ENCODE measurements at places on chromosomes 3 and 15. TPM values are rescaled to one million over a fixed set of nuclear protein-coding genes. Genes with fewer than 3 reads are reported as not detected.
A peak's percentile ranks its signal among the peaks of the same experiment; 100 is the strongest.

GRCh38 chr15:84685304-84685703, 27.3 kb upstream of the NMB start:
- peak; percentile 95 for ATAC-seq

Gene KIF15
- total RNA-seq = 7.3 TPM

GRCh38 chr3:24640330-24640877, 145.8 kb upstream of the THRB start:
- ATAC-seq = peak; percentile 56

Gene TIMP4
- 1.2 TPM for total RNA-seq

- ATAC-seq = peak; percentile 70
Measured at GRCh38 chr15:99466701-99467337, 99.0 kb upstream of the MEF2A start.

DNA sequence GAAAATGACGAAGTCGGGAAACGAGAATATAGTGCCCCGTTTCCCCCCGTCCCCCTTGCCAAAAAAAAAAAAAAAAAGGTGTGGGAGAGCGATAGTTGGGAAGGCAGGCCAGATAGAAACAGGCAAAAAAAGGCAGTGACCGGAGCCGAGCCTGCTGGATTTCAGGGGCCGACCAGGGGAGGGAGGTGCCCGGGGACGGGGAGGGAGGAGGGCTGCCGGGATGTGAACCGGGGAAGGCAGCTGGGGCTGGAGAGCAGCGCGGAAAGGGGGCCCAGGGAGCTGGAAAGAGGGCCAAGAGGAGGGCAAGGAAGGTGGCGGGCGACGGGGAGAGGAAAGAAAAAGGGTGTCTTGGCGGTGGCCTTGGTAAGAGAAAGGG, 837 bp downstream of the LRRN1 start:
- ATAC-seq = peak; percentile 14

- ATAC-seq = no peak
Measured at GRCh38 chr3:156888176-156888575, 62.0 kb downstream of the LEKR1 start.

DNA sequence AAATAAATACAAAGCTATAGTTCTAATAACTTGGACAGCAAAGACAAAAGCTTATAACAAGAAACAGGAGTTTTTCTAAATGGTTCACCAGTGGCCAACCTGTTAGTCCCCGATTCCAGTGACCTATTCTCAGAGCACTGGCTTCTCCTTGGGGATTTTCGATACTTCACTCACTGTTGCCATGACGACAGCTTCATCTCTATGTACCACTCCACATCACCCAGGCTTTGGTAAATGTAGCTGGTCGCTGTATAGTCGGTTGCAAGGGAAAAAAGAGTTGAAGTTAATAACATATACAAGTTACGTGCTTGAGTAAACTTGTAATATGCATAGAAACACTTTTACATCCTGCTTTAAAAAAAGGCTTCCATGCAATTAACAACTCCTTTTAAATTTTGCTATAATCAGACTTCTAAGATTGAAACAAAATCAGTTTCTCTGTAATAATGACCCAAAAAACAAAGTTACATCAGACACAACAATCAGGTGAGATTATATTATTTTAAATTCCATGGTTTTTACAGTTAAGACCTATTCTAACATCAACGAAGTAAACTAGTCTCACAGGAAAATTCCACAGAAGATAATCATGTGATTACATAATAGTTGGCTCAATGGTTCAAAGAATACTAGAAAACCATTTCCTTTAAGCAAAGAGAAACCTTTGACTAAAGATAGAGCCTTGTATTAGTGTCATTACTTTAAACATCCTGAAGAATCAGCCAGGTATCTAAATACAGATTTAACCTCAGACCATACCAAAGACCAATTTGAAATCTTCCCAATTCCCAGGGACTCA, 2.9 kb downstream of the CCNL1 start:
- no peak for ATAC-seq

DNA sequence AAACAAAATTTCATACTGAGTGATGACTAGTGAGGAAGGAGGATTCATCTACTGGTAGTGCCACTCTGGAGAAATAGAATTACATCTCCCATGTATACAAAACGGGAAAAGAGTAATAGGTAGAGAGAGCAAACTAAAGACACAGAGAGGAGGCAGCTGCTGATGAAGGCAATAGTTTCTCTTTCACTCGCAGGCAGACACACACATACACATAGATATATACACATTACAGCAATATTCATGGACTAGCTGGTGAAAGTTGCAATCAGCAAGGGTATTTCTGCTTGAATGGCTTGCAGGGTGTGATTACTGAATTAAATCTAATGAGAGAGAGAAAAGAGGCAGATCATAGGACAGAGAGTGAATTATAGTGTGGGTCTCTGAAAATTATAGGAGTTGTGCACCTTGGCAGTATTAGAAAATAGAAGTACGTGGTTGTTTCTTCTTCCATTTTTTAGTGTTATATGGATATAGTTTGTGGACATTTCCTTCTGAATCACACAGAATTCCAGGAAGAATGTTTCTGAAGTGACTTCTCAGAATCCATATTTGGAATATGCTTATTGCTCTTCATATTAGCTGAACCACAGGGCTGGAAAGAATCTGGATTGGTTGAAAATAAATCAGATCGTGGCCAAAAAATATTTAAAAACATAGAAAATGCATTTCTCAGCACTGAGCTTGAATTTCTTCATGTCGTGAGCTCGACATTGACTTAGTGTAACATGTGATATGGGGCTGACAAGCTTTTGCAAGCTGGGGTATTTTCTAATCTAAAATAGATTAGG, 991.2 kb downstream of the TUSC7 start:
- no peak for ATAC-seq

GRCh38 chr15:73633991-73634495, 854 bp upstream of the NPTN start:
- ATAC-seq = peak; percentile 11

DNA sequence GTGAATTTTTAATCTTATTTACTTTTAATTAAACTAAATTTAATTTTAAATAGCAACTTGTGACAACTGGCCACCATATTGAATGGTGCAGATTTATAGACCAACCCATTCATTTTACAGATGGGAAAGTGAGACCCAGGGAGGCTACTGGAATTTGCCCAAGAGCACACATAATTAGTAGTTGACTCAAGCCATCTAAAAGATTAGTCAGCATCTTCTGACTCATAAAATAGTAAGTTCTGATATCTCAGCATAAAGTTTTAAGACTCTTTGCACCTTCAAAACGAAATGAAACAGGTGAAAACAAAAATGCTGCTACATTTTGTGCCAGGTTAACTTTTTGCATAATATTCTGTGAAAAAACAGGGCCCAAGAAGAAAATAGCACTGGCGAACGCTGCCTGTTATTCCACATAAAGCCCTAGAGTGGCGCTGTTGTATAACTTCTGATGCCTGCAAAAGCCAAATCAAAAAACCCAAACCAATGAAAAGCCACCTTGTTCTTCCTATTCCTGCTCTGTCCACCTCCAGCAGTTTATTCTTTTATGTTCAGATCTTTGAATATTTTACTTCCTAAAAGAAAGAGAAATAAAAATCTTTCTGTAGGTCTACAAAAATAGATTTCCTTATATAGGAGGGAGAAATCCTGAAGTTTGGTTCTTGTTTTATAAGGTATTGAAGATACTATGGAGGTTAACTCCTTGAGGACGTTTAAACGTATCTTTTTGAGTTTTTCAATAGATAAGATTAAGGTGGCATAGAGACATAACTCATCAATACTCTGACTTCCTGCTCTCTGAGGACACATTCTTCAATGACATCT, 62.8 kb downstream of the OTOL1 start:
- ATAC-seq = peak; percentile 54

DNA sequence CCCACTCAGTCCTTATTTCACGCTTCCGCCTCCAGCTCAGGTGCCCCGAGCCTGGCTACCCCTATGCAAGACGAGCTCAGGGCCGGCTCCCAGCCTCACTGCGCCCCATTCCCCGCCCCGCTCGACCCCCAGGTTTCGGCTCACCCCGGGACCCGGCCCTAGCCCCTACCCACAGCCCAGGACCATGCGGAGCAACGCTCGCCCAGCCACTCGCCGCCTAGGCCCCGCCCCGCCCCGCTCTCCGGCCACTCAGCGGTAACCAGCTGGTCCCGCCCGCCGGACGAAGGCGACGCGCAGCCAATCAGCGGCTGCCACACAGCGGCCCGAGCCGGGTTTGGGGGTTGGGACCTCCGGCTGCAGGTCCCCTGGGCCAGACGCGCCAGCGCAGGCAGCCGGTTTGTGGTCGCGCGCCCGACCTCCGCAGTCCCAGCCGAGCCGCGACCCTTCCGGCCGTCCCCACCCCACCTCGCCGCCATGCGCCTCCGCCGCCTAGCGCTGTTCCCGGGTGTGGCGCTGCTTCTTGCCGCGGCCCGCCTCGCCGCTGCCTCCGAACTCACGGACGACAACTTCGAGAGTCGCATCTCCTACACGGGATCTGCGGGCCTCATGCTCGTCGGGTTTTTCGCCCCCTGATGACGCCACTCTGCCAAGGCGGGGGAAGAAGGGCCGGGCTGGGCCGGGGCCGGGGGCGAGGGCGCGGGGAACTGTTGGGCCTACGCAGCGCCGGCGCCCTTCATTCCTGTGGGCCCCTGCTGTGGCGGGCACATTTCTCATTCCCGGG, at the start of gene CATSPER2:
CATSPER2 (minus strand) TSS at position 196 of the 781 bp plus-strand sequence. CDS start 783 bp downstream, outside the sequence.
- peak; percentile 50 for ATAC-seq

Gene CP
- total RNA-seq = 4.5 TPM

DNA sequence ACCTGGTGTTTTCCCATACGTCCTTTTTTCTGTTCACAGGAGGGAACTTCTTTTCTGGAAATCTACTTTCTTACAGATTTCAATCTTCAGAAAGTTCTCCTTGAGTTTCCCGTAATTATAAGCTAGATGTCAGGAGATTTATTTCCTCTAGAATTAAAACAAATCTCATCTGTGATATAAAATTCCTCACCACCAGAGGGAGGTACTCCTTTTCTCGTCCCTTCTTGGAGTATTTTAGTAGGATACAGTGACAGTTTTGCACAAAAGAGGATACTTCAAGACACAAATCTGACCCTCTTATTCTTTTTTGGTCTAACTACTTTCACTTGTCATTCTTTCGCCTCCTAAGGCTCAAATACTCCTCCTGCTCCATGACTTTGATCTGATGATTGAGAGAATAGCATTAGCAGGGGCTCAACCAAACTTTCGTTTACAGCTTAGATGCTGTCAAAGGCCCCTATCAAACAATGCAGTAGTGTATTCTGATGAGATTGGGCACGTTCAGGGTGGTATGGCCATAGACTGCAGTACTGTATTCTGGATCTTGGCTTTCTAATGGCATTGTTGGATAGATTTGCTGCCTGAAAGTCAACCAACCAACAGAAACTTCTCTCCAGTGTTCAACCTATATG, 38.0 kb downstream of the TMEM41A start:
- no peak for ATAC-seq

GRCh38 chr3:183328164-183328563, 75.1 kb downstream of the B3GNT5 start:
- no peak for ATAC-seq

Gene CDHR4
- not detected for total RNA-seq

DNA sequence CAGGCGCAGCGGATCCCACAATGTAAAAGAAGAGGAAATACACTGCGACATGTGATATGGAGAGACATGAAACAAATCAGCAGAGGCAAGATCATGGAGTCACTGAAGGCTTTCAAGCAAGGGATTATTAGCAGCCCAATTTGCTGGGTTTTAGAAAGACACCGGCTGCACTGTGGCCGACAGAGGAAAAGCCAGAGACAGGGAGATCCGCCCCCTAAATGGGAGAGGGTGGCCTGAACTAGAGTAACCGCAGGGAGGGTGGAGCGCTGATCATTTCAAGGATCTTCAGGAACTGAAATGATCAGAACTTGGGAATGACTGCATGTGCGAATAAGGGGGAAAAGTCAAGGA, 612 bp upstream of the C15orf40 start:
- no peak for ATAC-seq

Gene SST
- not detected for total RNA-seq

- peak; percentile 7 for ATAC-seq
Measured at GRCh38 chr15:76996526-76997401, 1.8 kb downstream of the PSTPIP1 start.

Gene PLA2G4F
- total RNA-seq = 34.9 TPM

Gene FSTL1
- total RNA-seq = 15.8 TPM

- no peak for ATAC-seq
Measured at GRCh38 chr3:100209169-100209568, 51.6 kb upstream of the TBC1D23 start.

- ATAC-seq = no peak
Measured at GRCh38 chr15:31840849-31841476, 189.4 kb upstream of the CHRNA7 start.

Gene EEF1AKMT4
- total RNA-seq = 7.1 TPM

GRCh38 chr3:186544281-186544680, at the start of gene CRYGS:
Gene CRYGS (minus strand): TSS chr3:186544380. CDS start chr3:186544326, 54 bp downstream.
- ATAC-seq = peak; percentile 18

Gene PROS1
- 10.0 TPM for total RNA-seq

GRCh38 chr15:44308415-44308814, 19.9 kb downstream of the GOLM2 start:
- no peak for ATAC-seq

DNA sequence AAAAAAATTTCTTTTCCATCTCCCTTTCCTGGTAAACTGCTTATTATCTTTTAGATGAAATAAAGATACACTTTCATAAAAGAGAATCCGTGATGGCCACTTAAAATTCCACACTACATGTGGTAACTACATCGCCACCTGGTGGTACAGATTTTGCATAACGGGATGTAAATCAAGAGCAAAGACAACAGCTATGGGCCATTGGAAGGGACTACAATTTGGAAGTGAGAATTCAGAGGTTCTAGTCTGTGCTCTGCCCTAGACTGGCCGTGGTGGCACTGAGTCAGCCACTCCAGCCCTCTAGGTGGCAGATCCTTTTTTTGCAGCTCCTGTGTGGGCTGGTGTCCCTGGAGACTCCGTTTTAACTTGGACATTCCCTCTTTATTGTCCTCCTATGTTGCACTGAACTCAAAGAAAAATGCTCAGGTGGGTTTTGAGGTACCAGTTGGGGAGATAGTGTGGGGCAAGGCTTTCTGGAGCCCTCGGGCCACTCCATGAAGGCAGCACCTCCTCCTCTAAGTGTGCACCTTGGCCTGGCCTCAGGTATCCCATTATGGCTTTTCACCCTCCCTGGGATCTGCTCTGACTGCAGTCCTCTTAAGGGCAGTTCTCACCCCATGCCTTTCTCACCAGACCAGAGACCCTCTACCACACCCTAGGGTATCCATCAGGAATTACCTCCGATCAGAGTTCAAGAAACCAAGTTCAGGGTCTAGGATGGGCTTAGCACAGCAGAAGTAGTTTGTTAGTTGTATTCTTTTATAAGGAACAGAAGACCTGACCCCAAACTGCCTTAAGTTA, 54.9 kb downstream of the SPSB4 start:
- peak; percentile 54 for ATAC-seq

DNA sequence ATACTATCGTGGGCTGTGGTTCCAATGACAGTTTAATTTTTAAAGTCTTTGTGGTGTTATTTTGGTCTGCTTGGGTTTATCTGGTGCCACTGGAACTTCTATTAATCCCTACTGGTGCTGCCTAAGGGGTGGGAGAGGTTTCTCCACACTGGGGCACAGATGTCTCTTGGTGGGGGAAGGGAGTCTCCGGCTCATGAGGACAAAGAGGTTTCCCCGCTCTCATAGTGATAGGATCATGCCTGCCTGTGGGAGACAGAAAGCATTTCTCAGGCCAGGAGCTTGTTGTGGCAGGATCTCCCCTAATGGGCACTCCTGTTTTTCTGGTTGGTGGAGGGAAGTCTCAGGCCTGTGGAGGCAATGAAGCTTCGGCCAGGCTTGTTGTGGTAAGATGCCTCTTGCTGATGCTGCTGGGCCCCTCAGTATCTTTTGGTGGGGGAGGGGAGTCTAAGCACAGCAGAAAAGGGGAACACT, 84.3 kb upstream of the THRB start:
- peak; percentile 13 for ATAC-seq

Gene PEX11A
- total RNA-seq = 3.5 TPM

Gene DCUN1D1
- 37.1 TPM for total RNA-seq

Gene DET1
- total RNA-seq = 0.80 TPM

- peak; percentile 22 for ATAC-seq
Measured at GRCh38 chr15:53586799-53587198, 172.7 kb downstream of the WDR72 start.

Gene PLS1
- total RNA-seq = 12.5 TPM

All from esophagus mucosa (tissue), 1 donor.